ENCODE measurements at places on chromosomes 2 and 18.

DNA sequence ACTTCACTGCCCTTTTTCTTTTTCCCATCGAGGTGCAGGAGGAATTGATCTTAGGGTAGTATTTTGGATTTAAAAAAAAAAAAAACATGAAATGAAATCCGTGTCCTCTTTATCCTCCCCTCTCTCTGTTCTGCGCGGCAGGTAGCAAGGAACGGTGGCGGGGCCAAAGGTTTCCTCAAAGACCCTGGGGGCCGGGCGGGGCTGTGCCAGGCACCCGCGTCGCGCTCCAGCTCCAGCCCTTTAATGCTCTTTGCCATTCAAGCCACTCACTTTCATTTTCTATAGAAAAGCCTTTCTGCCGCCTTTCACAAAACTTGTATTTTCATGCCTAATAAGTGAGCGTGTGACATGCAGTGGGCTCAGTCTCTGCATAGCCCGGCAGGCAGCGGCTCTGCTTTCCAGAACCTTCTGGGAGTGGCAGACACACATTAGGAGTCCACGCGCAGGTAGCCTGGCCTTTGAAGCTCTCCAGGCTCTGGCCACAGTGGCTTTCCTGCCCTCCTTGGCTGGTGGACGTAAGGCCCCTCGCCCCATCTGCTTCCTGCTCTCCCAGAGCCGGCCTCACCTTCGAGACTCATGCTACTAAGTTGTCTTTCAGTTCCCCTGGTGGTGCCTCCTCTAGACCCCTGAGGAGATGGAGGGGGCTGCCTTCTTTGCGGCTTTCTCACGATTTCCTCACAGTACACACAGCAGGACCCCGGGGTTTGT is 41.7 kb downstream of the AGAP1 start:
- peaks cover 1% of the 10 kb centered on the region for H3K36me3 ChIP-seq
- no peak for DNase-seq
- H3K4me1 ChIP-seq: peaks cover 57% of the 10 kb centered on the region

DNA sequence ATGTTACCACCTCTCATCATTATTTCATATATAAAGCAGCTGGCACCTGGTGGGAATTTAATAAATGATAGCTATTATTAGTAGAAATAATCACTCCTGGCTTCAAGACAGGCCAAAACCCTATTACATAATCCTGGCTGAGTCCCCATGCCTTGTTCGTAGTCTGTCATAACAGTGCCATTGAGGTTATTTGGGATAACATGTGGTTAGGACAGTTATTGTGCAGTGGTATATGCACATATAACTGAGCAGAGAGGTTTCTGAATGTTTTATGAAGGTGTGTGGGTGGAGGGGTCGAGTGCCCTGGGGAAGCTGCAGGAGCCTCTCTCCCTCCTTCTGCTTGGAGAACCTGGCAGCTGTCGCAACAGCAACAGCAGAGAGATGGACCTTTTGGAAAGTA is 162.4 kb upstream of the NABP1 start:
- H3K4me3 ChIP-seq: no peak overlapping the region
- DNase-seq: no peak
- H3K4me1 ChIP-seq: peaks cover 19% of the 10 kb centered on the region
- H3K27me3 ChIP-seq: peaks cover 2% of the 10 kb centered on the region
- peak overlapping the region; percentile 74 for H3K27ac ChIP-seq

- no peak for DNase-seq
- H3K36me3 ChIP-seq: no peaks in the 10 kb centered on the region
- no peak overlapping the region for H3K4me3 ChIP-seq
- peak overlapping the region; percentile 67 for H3K27ac ChIP-seq
- peaks cover 18% of the 10 kb centered on the region for H3K4me1 ChIP-seq
These were observed 95.6 kb upstream of the SLC14A2 start for GRCh38 chr18:45519411-45520280.

DNA sequence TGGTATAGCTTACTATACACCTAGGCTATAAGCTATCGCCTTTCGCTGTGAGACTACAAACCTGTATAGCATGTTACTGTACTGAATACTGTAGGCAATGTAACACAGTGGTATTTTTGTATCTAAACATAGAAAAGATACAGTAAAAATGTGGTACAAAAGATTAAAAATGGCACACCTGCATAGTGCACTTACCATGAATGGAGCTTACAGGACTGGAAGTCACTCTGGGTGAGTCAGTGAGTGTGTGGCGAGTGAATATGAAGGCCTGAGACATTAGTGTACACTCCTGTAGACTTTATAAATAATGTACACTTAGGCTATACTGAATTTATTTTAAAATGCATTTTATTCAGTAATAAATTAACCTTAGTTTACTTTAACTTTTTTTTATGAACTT is 258.2 kb upstream of the SP5 start:
- DNase-seq: no peak
- no peak overlapping the region for H3K4me3 ChIP-seq
- peaks cover 3% of the 10 kb centered on the region for H3K27me3 ChIP-seq
- no peak overlapping the region for H3K27ac ChIP-seq
- H3K4me1 ChIP-seq: peaks cover 4% of the 10 kb centered on the region

GRCh38 chr2:172465417-172466334 is 38.3 kb downstream of the ITGA6 start:
- no peaks in the 10 kb centered on the region for H3K27me3 ChIP-seq
- H3K4me3 ChIP-seq: no peak overlapping the region
- H3K4me1 ChIP-seq: no peaks in the 10 kb centered on the region
- peak; percentile 58 for DNase-seq
- no peak overlapping the region for H3K27ac ChIP-seq

DNA sequence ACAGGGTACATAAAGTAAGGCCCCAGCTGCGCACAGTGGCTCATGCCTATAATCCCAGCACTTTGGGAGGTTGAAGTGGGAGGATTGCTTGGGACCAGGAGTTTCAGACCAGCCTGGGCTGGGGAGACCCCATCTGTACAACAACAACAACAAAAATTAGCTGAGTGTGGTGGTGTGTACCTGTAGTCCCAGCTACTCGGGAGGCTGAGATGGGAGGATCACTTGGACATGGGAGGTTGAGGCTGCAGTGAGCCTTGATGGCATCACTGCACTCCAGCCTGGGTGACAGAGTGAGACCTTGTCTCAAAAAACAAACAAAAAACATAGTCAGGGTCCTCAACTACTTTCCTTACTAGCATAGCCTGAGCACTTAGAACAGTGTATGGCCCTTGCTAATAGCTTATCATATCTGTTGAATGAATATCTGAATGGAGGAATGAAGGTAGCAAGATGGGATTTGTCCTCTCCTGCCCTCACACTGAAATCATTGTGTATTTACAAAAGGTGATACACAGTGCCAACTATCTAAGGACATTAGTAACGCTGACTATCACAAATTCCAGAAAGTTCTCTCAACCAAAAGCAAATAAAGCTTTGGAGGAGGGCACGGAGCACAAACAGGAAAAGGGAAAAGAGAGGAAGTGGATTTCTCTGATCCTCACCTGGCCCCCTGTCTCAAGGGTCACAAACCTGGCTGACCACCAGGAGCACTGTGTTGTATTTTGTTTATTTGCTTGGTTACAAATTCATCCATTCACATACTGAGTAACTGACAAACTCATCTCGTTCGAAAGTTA is 38.1 kb downstream of the L3MBTL4 start:
- no peak for DNase-seq
- H3K4me1 ChIP-seq: no peaks in the 10 kb centered on the region
- H3K27me3 ChIP-seq: no peaks in the 10 kb centered on the region
- no peak overlapping the region for H3K4me3 ChIP-seq
- H3K36me3 ChIP-seq: no peaks in the 10 kb centered on the region

GRCh38 chr2:27021253-27022049 is 11.3 kb upstream of the TMEM214 start:
- no peak overlapping the region for H3K27ac ChIP-seq
- no peak for DNase-seq
- peaks cover 2% of the 10 kb centered on the region for H3K27me3 ChIP-seq
- H3K36me3 ChIP-seq: peaks cover 7% of the 10 kb centered on the region
- H3K4me3 ChIP-seq: no peak overlapping the region
- peaks cover 18% of the 10 kb centered on the region for H3K4me1 ChIP-seq

- no peak for DNase-seq
- no peaks in the 10 kb centered on the region for H3K36me3 ChIP-seq
- no peaks in the 10 kb centered on the region for H3K4me1 ChIP-seq
- no peaks in the 10 kb centered on the region for H3K27me3 ChIP-seq
- H3K27ac ChIP-seq: no peak overlapping the region
- no peak overlapping the region for H3K4me3 ChIP-seq
These were observed 1029.9 kb upstream of the ACVR2A start for GRCh38 chr2:146814971-146815370.

GRCh38 chr2:153871231-153872221 is at the start of gene GALNT13:
GALNT13 (plus strand) TSS chr2:153871922.
- H3K36me3 ChIP-seq: peaks cover 4% of the 10 kb centered on the region
- H3K27ac ChIP-seq: peak within 1 kb of the TSS; percentile 75
- peaks cover 6% of the 10 kb centered on the region for H3K4me1 ChIP-seq
- peak within 1 kb of the TSS; percentile 99 for H3K4me3 ChIP-seq
- peak; percentile 80 for DNase-seq

DNA sequence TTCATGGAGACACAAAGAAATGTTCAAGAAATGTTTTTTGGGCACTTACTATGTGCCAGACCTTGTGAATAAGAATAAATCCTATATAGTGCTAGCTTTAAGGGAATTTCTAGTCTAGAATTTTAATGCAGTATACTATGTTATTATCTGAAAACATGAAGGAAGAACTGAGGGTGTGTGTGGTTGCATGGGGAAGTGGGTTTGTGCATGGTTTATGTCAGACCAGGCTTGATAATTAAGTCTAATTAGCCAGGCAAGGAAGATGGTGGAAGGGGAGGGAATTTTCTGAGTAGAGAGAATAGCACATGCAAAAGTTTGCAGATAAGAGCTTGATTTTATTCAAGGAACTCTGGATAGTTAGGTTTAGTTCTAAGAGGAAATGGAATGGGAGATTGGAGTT is 6.5 kb downstream of the RBBP8 start:
- peaks cover under 1% of the 10 kb centered on the region for H3K27me3 ChIP-seq
- H3K36me3 ChIP-seq: no peaks in the 10 kb centered on the region
- no peaks in the 10 kb centered on the region for H3K4me1 ChIP-seq
- H3K27ac ChIP-seq: no peak overlapping the region

- DNase-seq: peak; percentile 60
- peak overlapping the region; percentile 65 for H3K27ac ChIP-seq
- no peak overlapping the region for H3K4me3 ChIP-seq
These were observed 344.0 kb upstream of the DDX18 start for GRCh38 chr2:117470311-117471095.

- H3K36me3 ChIP-seq: peaks cover 6% of the 10 kb centered on the region
- DNase-seq: no peak
- no peaks in the 10 kb centered on the region for H3K4me1 ChIP-seq
- H3K27me3 ChIP-seq: no peaks in the 10 kb centered on the region
- no peak overlapping the region for H3K27ac ChIP-seq
- no peak overlapping the region for H3K4me3 ChIP-seq
These were observed 354.1 kb downstream of the DLGAP1 start for GRCh38 chr18:4101009-4101408.

GRCh38 chr2:5064687-5065086 is 627.5 kb upstream of the SOX11 start:
- no peaks in the 10 kb centered on the region for H3K36me3 ChIP-seq
- no peak overlapping the region for H3K4me3 ChIP-seq
- peaks cover 22% of the 10 kb centered on the region for H3K4me1 ChIP-seq

DNA sequence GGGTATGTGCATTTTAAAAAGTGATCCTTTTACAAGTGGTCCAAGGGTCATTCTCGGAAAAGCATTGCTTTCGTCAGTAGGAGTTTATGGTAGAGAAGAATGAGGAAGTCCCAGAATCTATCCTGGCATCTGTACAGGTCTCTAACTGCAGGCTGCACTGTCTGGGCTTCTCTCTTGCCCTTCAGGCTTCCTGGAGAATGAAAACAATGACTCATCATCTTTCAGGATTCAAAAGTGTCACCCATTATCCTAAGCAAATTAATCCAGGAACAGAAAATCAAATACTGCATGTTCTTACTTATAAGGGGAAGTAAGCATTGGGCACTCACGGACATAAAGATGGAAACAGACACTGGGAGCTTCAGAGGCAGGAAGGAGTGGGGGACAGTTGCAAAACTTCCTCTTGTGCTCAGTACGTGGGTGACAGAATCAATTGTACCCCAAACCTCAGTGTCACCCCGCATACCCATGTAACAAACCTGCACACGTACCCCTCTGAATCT is 60.2 kb upstream of the TXNDC2 start:
- H3K4me1 ChIP-seq: peaks cover 7% of the 10 kb centered on the region
- DNase-seq: no peak
- H3K4me3 ChIP-seq: no peak overlapping the region

DNA sequence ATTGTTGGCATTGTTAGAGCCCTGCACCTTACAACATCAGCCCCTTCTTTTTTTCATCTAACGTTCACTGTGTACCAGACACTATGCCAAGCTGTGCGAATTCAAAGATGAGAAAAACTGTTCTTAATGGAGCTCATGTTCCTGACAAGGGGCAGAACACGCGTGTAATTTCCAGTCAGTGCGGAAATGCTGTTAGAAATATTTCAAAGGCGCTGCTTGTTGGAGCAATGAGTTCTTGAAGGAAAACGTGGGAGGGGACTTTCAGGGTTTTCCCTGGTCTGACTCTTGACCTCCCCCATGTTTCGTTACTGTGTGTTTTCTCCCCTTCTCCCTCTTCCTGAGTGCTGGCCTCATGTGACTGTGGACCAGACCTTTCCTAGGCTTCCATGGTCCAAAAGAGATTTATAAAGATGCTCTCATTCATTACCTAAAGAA is 1.5 kb downstream of the MTHFD2 start:
- H3K36me3 ChIP-seq: peaks cover 4% of the 10 kb centered on the region
- H3K27me3 ChIP-seq: peaks cover 17% of the 10 kb centered on the region
- peak overlapping the region; percentile 100 for H3K4me3 ChIP-seq
- peaks cover 10% of the 10 kb centered on the region for H3K4me1 ChIP-seq
- H3K27ac ChIP-seq: peak overlapping the region; percentile 99

- no peaks in the 10 kb centered on the region for H3K4me1 ChIP-seq
- no peak for DNase-seq
- H3K27ac ChIP-seq: no peak overlapping the region
- H3K4me3 ChIP-seq: no peak overlapping the region
These were observed 19.8 kb downstream of the MYL12B start for GRCh38 chr18:3281456-3282400.

DNA sequence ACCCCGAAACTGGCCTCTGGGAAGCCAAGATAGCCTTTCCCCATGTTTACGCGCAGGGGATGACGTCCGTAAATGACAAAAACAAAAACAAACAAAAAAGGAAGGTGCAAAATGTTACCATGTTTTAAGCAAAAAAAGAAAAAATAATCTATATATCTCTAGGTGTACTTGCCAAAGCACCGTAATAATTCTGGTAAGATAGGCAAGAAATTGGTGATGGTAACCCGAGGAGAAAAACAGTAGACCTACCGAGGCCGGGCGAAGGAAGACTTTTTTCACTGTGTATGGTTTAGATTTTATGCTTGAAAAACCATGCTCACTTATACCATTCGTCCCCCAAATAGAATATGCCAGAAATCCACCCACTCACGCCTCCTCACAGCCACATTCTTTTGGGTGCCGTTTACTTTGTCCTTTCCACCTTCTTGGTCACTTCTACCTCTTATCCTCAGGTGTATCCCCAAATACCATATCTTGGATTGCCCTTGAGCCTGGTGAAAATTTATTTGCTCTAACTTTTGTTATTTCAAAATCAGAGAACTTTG is 8.0 kb downstream of the GATA6 start:
- no peaks in the 10 kb centered on the region for H3K36me3 ChIP-seq
- H3K4me1 ChIP-seq: peaks cover 2% of the 10 kb centered on the region
- H3K4me3 ChIP-seq: peak overlapping the region; percentile 48
- peaks cover 33% of the 10 kb centered on the region for H3K27me3 ChIP-seq

GRCh38 chr2:11270891-11271290 is 73.5 kb downstream of the ROCK2 start:
- H3K27ac ChIP-seq: no peak overlapping the region
- H3K36me3 ChIP-seq: peaks cover 5% of the 10 kb centered on the region
- no peak overlapping the region for H3K4me3 ChIP-seq
- no peak for DNase-seq
